Cerebellar nuclear complex (tissue), 1 donor: ENCODE measurements at places on chromosomes 16 and 17.
A peak's percentile ranks its signal among the peaks of the same experiment; 100 is the strongest.

DNA sequence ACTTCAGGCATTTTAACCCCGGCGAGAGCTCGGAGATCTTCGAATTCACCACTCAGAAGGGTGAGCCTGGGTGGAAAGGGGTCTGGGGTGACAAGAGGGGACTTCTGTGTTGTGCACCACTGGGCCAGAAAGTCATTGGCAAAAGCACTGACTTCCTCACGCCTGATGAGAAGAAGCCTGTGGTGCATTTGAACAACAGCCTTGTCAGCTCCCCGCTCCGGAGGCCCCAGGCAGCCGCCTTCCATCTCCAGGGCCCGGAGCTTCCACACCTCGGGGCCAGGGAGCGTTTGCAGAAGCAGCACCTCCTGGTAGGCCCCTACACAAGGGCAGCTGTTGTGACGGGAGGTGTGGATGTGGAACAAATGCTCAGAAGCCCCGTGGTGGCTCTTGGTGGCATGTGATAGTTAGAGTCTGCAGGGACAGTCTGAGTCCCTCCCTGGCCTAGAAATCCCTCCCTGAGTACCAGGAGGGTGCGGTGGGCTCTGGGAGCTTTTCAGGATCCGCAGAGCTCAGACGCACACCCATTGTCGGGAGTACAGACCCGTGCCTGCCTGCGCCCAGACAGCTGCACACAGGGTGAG is 9.7 kb downstream of the CACNG1 start:
- DNase-seq: no peak

DNA sequence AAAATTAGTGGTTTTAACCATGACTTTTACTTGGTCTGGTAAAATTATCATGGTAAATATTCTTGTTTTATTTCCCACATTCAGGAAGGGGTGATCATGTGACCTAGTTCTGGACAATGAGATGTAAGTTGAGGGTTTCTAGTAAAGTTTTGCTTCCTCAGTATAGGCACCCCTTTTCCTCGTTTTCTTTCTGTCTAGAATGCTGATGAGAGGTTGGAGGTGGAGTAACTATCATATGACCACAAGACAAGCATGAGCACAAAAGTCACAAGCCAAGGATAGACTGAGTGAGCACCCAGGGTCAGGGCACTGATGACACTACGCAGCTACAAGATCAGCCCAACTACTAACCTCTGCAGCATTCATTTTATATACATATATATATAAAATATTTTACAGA is 53.9 kb downstream of the MYO1D start:
- DNase-seq: no peak

GRCh38 chr17:15456972-15457722 is 10.3 kb downstream of the CDRT4 start:
- DNase-seq: peak; percentile 58

DNA sequence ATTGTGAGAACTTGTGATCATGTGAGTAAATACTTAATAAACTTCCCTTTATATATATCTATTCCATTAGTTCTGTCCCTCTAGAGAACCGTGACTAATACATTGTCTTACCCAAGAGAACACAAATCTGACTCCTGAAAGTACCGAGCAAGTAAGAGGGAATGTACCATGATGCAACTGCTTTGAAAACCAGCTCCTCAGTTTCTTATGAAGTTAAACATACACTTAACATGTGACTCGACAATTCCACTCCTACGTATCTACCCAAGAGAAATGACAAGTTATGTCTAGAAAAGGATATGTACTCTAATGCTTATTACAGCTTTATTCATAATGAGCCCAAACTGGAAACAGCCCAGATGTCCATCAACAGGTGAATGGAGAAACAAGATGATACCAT is 8.8 kb upstream of the GJD3 start:
- DNase-seq: no peak

DNA sequence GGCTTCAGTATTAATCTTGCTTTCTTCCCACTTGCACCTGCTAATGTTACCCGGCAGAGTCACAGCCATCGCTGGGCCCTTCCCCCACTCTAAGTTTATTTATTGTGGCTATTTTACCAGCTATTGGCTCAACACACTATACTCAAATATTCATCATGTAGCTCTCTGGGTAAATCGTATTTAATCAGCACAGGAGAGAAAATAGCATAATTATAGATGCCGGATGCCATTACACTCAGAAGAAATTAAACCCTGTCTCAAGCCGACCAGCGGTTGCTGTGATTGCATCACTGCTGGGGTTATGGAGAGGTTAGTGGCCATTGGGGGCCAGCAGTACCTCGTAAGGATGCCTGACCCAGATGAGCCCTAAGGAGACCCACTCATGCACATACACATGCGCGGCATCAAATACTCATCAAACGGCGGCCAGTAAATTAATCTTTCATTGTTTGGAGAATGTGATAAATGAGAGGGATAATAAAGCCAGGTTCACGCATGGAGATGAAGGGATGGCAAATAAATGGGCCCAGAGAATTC is 269.5 kb upstream of the ZFHX3 start:
- DNase-seq: no peak

DNA sequence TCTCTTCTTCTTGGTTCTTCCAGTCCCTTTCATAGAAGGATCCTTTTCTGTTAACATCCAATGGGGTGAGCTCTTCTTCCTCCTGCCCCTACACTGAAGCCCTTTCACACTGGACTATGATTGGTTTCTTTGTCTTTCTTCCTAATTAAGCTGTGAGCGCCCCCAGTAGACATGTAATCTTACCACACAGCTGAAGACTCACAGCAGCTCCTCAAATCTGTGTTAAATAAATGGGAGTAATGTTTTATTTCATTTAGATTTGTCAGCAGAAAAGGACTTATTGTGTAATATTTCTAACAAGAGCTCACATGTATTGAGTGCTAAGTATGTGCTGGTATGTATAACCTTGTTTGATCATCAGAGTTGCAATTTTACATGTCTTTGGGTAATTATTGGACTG is 55.7 kb downstream of the TOX3 start:
- DNase-seq: no peak

DNA sequence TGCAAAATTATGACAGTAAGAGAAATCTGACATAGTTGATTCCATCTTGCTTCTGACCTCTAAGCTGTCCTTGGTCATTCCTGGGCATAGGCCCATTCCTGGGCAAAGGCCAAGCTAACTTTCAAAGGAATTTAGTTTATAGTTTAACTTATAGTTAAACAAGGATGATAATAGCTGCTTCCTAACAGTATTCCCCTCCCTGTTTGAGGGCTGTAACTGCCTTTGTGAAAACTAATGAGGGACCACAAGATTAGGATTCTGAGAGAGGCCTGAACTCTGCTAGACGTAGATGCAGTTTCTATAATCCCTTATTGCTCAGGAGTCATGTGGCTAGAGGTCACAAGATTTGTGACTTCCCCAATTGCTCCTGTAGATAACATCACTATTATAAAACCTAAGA is 80.2 kb upstream of the ASIC2 start:
- DNase-seq: no peak

DNA sequence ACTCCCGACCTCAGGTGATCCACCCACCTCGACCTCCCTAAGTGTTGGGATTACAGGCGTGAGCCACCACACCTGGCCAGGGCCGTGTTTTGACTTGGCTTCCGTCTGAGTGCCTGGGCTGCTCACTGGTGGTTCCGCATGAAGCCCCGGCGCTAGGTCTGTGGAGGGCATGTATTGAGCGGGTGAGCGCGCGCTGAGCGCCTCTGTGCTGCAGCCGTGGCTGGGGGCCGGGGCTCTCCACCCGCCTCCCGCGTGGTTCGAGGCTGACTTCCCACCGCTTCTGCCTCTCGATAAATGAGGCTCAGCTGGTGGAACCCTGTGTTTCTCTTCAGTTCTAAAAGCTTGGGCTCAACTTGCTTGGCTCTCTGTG is 38.9 kb upstream of the ATP2A3 start:
- DNase-seq: no peak

DNA sequence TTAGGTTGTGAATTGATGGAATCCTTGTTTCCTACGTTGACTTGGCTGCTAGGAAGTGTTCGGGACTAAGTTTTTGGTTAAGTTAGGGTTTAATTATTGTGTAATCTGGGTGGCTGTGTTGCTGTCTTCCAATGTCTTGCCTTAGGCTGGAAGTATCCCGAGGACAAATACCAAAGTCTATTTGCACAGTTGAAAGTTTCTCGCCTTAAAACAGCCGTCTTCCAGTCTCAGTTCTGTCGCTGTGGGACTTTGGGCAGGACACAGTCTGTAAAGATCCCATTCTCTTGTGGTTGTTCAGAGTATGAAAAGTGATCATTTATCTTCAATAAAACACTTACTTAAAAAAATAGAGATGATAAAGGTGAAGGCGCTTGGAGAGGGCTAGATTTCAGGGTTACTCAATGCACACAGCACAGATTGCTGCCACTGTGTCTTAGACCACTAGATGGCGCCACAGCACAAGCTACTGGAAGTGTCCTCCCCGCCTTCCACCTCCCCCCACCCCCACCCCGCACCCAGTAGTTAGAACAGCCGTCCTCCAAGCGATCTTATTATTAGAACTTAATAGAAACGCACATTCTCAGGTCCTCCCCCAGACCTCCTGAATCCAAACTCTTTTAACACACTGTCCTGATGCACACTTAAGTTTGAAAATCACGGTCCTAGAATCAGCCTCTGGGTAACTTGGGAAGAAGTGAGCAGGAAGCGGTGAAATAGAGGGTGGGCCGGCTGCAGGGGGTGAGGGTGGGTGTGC is 45.8 kb downstream of the AKAP1 start:
- peak; percentile 48 for DNase-seq

GRCh38 chr16:9092282-9092977 is 986 bp downstream of the HAPSTR1 start:
- DNase-seq: no peak

GRCh38 chr16:89375686-89376085 is 114.7 kb downstream of the ANKRD11 start:
- no peak for DNase-seq

DNA sequence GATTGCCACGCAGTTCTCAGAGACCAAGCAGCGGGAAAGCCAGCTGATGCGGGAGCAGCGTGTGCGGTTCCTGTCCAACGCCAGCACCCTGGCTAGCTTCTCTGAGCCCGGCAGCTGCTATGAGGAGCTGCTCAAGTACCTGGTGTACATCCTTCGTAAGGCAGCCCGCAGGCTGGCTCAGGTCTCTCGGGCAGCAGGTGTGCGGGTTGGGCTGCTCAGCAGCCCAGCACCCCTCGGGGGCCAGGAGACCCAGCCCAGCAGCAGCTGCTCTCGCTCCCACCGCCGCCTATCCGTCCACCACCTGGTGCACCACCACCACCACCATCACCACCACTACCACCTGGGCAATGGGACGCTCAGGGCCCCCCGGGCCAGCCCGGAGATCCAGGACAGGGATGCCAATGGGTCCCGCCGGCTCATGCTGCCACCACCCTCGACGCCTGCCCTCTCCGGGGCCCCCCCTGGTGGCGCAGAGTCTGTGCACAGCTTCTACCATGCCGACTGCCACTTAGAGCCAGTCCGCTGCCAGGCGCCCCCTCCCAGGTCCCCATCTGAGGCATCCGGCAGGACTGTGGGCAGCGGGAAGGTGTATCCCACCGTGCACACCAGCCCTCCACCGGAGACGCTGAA is 15.2 kb downstream of the CACNA1G start:
- no peak for DNase-seq

DNA sequence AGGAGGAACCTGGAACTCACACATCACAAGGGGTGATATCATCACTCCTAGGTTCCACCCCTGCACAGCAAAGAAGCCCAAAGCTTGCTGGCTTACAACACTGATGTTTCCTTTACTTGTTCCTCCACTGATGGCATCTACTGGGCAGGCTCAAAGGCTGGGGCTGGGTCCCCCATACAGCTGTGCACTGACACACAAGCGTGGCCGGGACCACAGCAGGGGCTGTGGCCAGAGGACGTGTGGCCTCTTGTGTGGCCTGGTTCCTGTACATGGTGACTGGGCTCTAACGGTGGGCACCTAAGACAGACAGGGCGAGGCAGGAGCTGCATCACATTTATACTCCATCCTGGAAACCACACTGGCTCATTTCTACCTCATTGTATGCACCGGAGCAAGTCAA is 264.4 kb upstream of the FOXF1 start:
- no peak for DNase-seq

- no peak for DNase-seq
These were observed 153.5 kb upstream of the CDC42EP4 start for GRCh38 chr17:73465130-73465952.

- DNase-seq: no peak
These were observed 57.1 kb downstream of the MAP2K4 start for GRCh38 chr17:12077773-12078172.

DNA sequence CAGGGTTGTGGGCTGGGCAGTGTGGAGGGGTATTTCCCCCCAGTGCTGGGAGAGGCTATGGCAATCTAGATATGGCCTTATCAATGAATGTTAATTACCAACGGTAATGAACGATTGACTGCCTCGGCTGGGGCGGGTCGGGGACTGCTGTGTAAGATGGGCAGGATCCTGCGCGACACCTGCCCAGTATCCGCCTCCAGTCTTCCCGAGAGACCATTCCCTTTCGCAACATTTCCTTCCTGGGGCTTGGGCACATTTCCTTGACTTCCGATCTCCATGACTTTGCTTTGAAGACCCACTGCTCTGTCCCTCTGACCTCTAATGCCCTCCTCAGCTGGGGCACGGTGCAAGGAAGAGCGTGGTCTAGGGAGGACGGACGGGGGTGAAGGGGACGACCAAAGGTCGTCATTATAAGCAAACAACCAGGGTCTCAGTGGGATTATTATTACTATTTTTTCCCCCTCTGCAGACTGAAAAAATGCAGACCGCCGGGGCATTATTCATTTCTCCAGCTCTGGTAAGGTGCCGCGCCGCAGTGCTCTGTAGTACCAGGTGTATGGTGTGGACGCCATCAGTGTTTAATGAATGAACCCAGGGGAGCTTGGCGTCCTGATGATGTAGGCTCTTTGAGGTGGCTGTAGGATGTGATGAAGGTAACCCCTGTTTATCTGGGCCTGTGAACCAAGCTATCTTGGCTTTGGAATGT is 506 bp downstream of the ATP5MC1 start:
- no peak for DNase-seq

- no peak for DNase-seq
These were observed 81.4 kb downstream of the MRM1 start for GRCh38 chr17:36682773-36683172.

- no peak for DNase-seq
These were observed 21.6 kb downstream of the CTU2 start for GRCh38 chr16:88727871-88728270.

DNA sequence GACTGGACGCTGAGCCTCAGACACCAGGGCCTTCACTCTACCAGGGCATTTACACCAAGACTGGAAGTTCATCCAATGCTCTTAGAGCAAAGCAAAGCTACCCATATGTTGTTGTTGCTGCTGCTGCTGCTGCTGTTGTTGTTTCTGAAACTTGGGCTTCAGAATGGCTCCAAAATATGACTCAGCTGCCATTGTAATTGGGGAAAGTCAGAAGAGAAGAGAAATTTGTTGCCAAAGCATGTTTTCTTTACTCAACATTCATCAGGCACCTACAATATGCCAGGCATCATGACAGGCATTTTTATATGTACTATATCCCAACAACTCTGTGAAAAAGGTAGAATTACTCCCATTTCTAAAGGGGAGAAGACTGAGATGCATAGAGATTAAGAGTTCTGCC is 11.9 kb downstream of the KRT32 start:
- DNase-seq: no peak

- no peak for DNase-seq
These were observed 20.5 kb downstream of the DEXI start for GRCh38 chr16:10921536-10922327.
